IMR-90 (cell line): ENCODE measurements at places on chromosomes 3 and 15.

DNA sequence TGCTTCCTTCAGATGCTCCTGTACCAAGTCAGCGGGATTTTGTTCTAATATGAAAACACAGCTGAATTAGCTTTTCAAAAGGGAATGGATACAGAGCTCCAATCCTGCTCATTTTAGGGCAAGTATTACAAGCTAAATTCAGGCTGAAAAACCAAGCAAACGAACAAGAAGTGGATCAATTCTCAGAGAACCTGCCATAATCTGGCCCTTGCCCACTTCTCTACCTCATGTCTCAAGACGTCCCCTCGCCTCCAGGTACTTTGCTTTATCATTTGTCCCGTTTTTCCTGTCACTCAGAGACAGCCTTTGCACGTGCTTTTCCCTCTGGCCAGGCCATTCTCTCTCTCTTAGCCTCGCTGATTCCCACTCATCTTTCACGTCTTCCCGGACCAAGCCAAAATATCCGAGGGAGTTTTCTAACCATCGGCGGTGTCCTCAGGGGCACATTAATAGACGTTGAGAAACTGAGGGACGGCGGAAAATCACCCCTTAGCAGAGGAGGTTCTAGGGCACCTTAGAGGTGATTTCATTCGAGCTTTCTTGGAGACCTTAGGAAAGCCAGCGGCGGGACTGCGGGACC is 654 bp downstream of the SUSD5 start:
- H3K27me3 ChIP-seq: peaks cover 19% of the 10 kb centered on the region
- DNase-seq: peak; percentile 4
- H3K36me3 ChIP-seq: no peaks in the 10 kb centered on the region
- no peak overlapping the region for H3K27ac ChIP-seq

- no peaks in the 10 kb centered on the region for H3K27me3 ChIP-seq
- H3K4me3 ChIP-seq: no peak overlapping the region
- H3K4me1 ChIP-seq: peaks cover 3% of the 10 kb centered on the region; the same call in 1 of the 2 replicates
- H3K36me3 ChIP-seq: no peaks in the 10 kb centered on the region
- DNase-seq: peak; percentile 12
- no peak overlapping the region for H3K27ac ChIP-seq
Measured at GRCh38 chr3:97863031-97863430, 41.2 kb downstream of the CRYBG3 start.

- H3K4me3 ChIP-seq: no peak overlapping the region
- no peaks in the 10 kb centered on the region for H3K27me3 ChIP-seq
- H3K4me1 ChIP-seq: no peaks in the 10 kb centered on the region
Measured at GRCh38 chr3:70387889-70388288, 75.5 kb upstream of the MDFIC2 start.

- no peak overlapping the region for H3K4me3 ChIP-seq
- H3K36me3 ChIP-seq: no peaks in the 10 kb centered on the region
- H3K27ac ChIP-seq: no peak overlapping the region
- no peaks in the 10 kb centered on the region for H3K4me1 ChIP-seq
Measured at GRCh38 chr3:25339225-25339624, 88.8 kb upstream of the RARB start.

DNA sequence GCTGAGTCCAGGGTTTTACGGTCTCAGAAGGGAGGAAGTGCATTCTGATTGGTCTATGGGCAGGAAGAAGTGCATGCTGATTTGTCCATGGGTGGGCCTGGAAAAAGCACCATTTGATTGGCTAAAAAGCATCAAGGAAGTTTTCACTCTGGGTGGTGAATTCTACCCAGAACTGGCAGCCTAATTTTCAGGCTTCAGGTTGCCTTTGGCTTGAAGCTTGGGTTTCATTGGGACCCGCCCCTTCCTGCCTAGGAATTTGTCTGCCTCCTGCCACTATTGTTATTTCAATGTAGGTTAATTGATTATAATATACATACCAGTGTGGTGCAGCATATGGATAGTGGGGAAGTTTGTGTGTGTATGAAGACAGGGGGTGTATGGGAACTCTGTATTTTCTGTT is 1355.9 kb downstream of the SI start:
- no peak for DNase-seq
- H3K27ac ChIP-seq: no peak overlapping the region
- H3K4me3 ChIP-seq: no peak overlapping the region
- no peaks in the 10 kb centered on the region for H3K36me3 ChIP-seq

DNA sequence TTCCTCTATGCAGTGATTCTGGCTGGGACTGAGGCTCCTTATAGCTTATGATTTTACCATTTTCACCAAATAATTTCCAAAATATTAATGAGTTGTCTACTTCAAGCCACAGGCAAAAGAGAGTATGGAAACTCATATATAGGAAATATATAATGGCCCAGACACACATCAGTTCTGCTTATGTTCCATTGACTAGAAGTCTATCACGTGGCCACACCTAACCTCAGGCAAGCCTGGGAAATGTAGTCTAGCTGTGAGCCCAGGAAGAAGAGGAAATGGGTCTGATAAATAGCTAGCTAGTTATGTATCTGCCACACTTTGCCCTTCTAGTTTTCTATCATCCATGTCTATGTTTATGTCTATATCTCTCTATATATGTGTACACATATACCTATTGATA is 195.1 kb downstream of the OTOL1 start:
- H3K27me3 ChIP-seq: no peaks in the 10 kb centered on the region
- H3K27ac ChIP-seq: no peak overlapping the region
- no peak overlapping the region for H3K4me3 ChIP-seq
- H3K4me1 ChIP-seq: no peaks in the 10 kb centered on the region
- no peaks in the 10 kb centered on the region for H3K36me3 ChIP-seq

DNA sequence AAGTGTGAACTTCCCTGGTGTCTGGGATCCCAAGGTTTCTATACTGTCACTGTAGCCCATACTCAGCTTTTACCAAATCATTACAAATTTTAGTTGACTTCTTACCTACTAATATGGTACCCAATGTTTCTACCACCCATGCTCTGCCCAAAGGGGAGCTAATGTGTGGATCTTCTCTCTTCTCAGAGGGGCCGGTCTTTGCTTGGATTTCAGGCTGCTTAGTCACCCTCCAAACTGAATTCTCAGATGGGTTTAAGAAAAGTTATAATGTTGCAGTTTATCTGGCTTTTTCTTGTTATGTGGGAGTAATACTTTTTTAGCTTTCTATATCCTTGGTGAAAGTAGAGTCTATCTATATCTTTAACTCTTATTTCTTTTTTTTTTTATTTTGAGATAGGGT is 67.1 kb upstream of the AKAP13 start:
- H3K27ac ChIP-seq: peak overlapping the region; percentile 66
- peak; percentile 54 for DNase-seq
- H3K27me3 ChIP-seq: no peaks in the 10 kb centered on the region
- H3K36me3 ChIP-seq: no peaks in the 10 kb centered on the region
- H3K4me1 ChIP-seq: peaks cover 19% of the 10 kb centered on the region

- peaks cover 29% of the 10 kb centered on the region for H3K4me1 ChIP-seq
- H3K27me3 ChIP-seq: no peaks in the 10 kb centered on the region
- no peak overlapping the region for H3K4me3 ChIP-seq
- H3K27ac ChIP-seq: peak overlapping the region; percentile 29; the same call in 1 of the 2 replicates
Measured at GRCh38 chr3:48034000-48034516, 17.8 kb upstream of the MAP4 start.

DNA sequence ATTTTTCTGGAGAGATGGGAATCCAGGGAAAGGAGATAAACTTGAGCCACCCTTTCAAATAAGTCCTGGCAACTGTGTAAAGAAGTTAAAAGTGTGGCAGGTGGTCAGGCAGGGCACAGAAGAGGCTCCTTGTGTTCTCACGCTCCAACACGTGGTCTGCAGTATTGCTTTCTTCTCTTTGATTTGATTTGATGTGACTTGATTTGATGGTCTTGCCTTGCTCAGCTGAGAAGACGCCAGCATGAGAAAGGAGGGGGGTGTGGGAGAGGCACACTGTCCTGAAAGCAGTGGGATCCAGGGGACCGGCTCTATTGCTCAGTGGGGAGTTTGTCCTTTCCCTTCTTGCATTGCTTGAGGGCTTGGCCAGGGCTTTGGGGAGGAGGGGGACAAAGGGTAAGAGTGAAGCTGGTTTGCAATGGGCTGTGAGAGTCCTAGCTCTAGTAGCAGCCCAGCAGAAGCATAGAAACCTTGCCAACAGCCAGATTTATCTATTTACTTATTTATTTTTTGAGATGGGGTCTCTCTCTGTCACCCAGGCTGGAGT is 25.7 kb upstream of the NEO1 start:
- H3K4me3 ChIP-seq: no peak overlapping the region
- H3K27me3 ChIP-seq: peaks cover 10% of the 10 kb centered on the region
- no peaks in the 10 kb centered on the region for H3K36me3 ChIP-seq
- H3K27ac ChIP-seq: no peak overlapping the region

GRCh38 chr3:184229394-184230080 is at the start of gene VWA5B2:
Gene VWA5B2, plus strand, starts transcription at chr3:184229585. Its CDS starts 944 bp downstream, at chr3:184230529.
- peak; percentile 18 for DNase-seq
- peaks cover 64% of the 10 kb centered on the region for H3K27me3 ChIP-seq
- no peaks in the 10 kb centered on the region; the same call in 1 of the 2 replicates for H3K4me1 ChIP-seq
- H3K36me3 ChIP-seq: no peaks in the 10 kb centered on the region
- no peak within 1 kb of the TSS for H3K27ac ChIP-seq

GRCh38 chr3:64417816-64418215 is 192.6 kb upstream of the PRICKLE2 start:
- peaks cover 4% of the 10 kb centered on the region for H3K4me1 ChIP-seq
- no peak overlapping the region for H3K4me3 ChIP-seq
- no peaks in the 10 kb centered on the region for H3K27me3 ChIP-seq
- H3K27ac ChIP-seq: peak overlapping the region; percentile 14
